Psoas muscle (tissue), 8 donors: ENCODE measurements at places on chromosomes 3 and 15. TPM values are rescaled to one million over a fixed set of nuclear protein-coding genes. Genes with fewer than 3 reads are reported as not detected.

Gene LRRC3B
- 1.1 TPM for total RNA-seq

Gene KLF15
- 28.1 TPM for total RNA-seq

Gene CCDC80
- 53.5 TPM for total RNA-seq

Gene LNP1
- 3.2 TPM for total RNA-seq

Gene PODXL2
- total RNA-seq: 2.6 TPM

Gene ZNF501
- 3.4 TPM for total RNA-seq

DNA sequence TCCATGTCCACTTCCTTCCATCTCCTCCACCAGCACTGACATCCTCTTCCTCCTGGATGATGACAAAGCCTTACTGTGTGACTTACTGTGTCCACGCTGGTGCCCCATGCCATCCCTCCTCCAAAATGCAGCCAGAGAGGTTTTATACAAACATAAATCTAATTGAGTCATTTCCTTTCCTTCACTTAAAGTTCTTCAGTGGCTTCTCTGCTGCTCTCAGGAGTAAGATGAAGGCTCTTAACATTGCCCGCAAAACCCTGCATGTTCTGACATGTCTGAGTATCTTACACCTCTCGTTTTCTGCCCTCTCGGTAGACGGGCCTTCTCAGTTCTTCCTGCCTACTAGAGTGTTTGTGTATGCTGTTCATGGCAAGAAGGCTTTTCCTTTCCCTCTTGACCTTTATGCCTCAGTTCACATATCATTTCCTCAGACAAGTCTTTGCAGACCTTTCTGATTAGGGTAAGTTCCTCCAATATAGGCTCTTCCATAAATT lies 175.5 kb downstream of the CFAP20DC start:
- H3K4me3 ChIP-seq: no peak overlapping the region
- DNase-seq: no peak
- no peak overlapping the region for H3K27ac ChIP-seq
- no peaks in the 10 kb centered on the region for H3K27me3 ChIP-seq
- no peaks in the 10 kb centered on the region for H3K4me1 ChIP-seq

DNA sequence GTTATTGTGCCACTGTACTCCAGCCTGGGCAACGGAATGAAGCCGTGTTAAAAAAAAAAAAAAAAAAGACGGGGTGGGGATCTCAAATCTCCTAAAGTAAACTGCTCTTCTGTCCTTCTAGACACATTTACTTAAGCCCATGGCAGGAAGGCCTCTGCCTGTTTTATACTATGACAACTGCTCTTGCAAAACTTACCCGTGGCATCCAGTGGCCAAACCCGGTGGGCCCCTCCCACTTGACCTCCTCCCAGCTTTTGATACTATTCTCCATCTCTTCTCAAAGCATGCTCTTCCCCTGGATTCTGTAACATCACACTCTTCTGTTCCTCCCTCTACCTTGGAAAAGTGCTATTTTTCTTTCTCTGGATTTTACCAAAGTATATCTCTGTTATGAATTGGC lies 112.2 kb downstream of the RFTN1 start:
- H3K27me3 ChIP-seq: no peaks in the 10 kb centered on the region
- H3K4me3 ChIP-seq: no peak overlapping the region
- peaks cover 38% of the 10 kb centered on the region for H3K4me1 ChIP-seq
- no peak for DNase-seq
- H3K27ac ChIP-seq: peak overlapping the region; percentile 39

- DNase-seq: no peak
- no peaks in the 10 kb centered on the region for H3K27me3 ChIP-seq
Measured at GRCh38 chr3:143552851-143553250, 295.4 kb downstream of the SLC9A9 start.

DNA sequence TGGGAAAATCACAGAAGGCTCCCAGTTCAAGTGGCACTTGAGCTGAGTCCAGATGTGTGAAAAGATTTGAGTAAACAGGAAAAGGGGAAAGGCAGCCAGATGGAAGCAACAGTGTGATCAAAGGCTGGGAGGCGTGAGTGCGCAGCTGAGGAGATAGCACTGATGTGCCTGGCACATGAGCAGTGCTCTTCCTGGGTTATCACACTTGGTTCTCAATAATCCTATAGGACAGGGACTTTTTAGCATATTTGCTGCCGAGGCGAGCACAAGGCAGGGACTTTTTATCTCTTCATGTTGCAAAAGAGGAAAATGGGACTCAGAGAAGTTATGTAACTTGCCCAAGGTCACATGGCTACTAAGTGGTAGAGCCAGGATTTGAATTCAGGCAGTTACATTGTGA lies 39.6 kb downstream of the CORO2B start:
- DNase-seq: no peak
- H3K27me3 ChIP-seq: no peaks in the 10 kb centered on the region
- H3K4me3 ChIP-seq: no peak overlapping the region
- H3K36me3 ChIP-seq: no peaks in the 10 kb centered on the region
- peaks cover 7% of the 10 kb centered on the region for H3K4me1 ChIP-seq

GRCh38 chr3:100060685-100061484 lies 53.4 kb downstream of the FILIP1L start:
- peak overlapping the region; percentile 60 for H3K27ac ChIP-seq
- H3K4me3 ChIP-seq: no peak overlapping the region

DNA sequence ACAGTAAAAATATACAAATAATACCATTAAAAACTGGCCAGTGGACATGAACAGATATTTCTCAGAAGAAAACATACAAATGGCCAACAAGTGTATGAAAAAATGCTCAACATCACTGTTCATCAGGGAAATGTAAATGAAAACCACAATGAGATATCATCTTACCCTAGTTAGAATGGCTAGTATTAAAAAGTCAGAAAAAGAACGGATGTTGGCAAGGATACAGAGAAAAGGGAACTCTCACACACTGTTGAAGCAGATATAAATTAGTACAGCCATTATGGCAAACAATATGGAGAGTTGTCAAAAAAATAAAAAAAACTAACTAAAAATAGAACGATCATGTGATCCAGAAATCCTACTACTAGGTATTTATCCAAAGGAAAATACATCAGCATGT lies 222.7 kb upstream of the NAALADL2 start:
- H3K4me1 ChIP-seq: no peaks in the 10 kb centered on the region
- no peaks in the 10 kb centered on the region for H3K36me3 ChIP-seq
- H3K27me3 ChIP-seq: no peaks in the 10 kb centered on the region
- no peak overlapping the region for H3K27ac ChIP-seq

- no peak overlapping the region for H3K27ac ChIP-seq
- H3K4me1 ChIP-seq: no peaks in the 10 kb centered on the region
- H3K36me3 ChIP-seq: no peaks in the 10 kb centered on the region
- no peaks in the 10 kb centered on the region for H3K27me3 ChIP-seq
- H3K4me3 ChIP-seq: no peak overlapping the region
- no peak for DNase-seq
Measured at GRCh38 chr3:55166576-55167555, 239.0 kb upstream of the LRTM1 start.

GRCh38 chr3:54917862-54918261 lies 10.0 kb downstream of the LRTM1 start:
- no peaks in the 10 kb centered on the region for H3K27me3 ChIP-seq
- H3K36me3 ChIP-seq: no peaks in the 10 kb centered on the region
- no peak for DNase-seq
- no peaks in the 10 kb centered on the region for H3K4me1 ChIP-seq

- H3K4me3 ChIP-seq: no peak overlapping the region
- H3K36me3 ChIP-seq: no peaks in the 10 kb centered on the region
- no peak for DNase-seq
- H3K4me1 ChIP-seq: no peaks in the 10 kb centered on the region
- H3K27ac ChIP-seq: no peak overlapping the region
Measured at GRCh38 chr3:98630416-98630815, 37.0 kb upstream of the CPOX start.

DNA sequence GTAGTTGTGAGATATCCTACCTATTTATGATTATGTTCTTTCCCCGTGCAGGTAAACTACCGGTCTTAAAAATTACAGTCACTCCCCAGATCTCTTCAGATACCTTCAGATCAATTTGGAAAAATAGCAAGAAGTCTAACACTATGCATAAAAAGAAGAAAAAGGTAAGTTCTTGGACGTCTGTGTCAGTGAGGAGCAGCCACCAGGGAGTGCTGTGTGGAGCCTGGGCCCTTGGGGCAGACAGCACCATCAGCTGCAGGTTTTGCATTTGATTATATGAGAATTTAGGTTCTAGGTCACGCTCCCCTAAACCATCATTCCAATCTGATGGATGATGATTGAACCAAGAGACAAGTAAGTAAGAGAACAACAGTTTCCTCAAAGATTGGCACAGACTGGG lies 8.9 kb upstream of the RNF7 start:
- H3K27me3 ChIP-seq: no peaks in the 10 kb centered on the region
- no peak overlapping the region for H3K27ac ChIP-seq
- H3K4me3 ChIP-seq: no peak overlapping the region
- no peaks in the 10 kb centered on the region for H3K36me3 ChIP-seq

DNA sequence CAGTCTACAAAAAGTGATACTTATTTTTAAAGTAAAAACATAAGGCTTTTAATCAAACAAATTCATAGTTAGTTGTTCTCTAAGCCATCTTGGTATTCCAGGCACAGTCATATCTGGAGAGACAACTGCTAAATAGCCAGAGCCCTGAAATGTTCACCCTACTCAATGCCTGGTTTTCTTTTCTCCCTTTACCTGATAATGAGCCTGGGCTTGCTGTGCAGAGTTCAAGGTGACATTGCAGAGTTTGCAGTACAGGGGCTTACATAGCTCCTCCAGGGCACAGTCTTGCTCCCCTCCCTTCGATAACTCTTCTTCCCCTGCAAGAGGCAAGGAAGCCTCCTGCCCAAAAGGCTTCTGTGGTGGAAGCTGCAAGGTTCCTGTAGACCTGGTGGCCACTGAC lies 4.3 kb downstream of the ZMAT3 start:
- no peaks in the 10 kb centered on the region for H3K36me3 ChIP-seq
- peaks cover 8% of the 10 kb centered on the region for H3K4me1 ChIP-seq
- no peak overlapping the region for H3K27ac ChIP-seq
- H3K27me3 ChIP-seq: no peaks in the 10 kb centered on the region

GRCh38 chr3:171876680-171877147 lies 33.6 kb downstream of the TMEM212 start:
- DNase-seq: no peak
- no peak overlapping the region for H3K4me3 ChIP-seq
- no peak overlapping the region for H3K27ac ChIP-seq

DNA sequence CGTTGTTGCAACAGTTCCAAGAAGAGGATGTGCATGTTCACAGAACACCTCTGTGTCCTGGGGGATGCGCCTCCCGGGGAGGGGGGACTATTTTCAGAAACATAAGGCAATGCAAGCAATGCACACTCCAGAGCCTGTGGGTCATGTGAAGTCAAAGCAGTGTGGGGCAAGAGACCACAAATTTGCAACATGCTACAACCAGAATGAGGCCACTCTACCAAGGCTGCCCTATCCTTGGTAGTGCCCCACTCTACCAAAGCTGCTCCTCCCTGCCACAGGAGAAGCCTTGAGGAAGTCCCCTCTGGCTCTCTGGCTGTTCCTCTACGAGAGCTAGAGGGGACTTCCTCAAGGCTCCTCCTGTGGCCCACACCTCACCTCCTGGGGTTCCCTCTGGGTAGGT lies 8.4 kb upstream of the NR2C2 start:
- H3K4me1 ChIP-seq: no peaks in the 10 kb centered on the region
- H3K36me3 ChIP-seq: peaks cover 11% of the 10 kb centered on the region
- no peak overlapping the region for H3K27ac ChIP-seq
- DNase-seq: no peak
- H3K27me3 ChIP-seq: no peaks in the 10 kb centered on the region

- no peaks in the 10 kb centered on the region for H3K27me3 ChIP-seq
Measured at GRCh38 chr15:69668963-69669362, 216.3 kb downstream of the RPLP1 start.

DNA sequence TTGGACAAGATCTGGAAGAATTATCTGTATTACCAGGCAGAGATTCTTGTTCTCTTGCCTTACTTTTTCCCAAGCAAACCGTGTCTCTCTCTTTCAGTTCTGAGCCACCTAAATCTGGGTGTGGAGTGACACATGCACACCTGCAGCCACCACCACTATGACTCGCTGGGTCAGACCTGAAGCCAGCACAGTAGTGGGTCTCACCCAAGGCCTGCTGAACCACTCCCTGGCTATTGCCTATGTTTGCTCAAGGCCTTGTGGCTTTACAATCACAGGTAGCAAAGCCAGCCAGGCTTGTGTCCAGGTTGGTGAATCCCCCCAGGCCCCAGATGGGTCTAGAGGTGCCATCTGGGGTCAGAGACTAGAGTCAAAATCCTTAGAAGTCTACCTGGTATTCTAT lies 28.7 kb upstream of the COPB2 start:
- DNase-seq: no peak
- no peaks in the 10 kb centered on the region for H3K27me3 ChIP-seq
- no peak overlapping the region for H3K27ac ChIP-seq
- peaks cover 10% of the 10 kb centered on the region for H3K4me1 ChIP-seq

- no peaks in the 10 kb centered on the region for H3K4me1 ChIP-seq
- no peaks in the 10 kb centered on the region for H3K36me3 ChIP-seq
- H3K4me3 ChIP-seq: no peak overlapping the region
Measured at GRCh38 chr3:140843656-140844055, 98.0 kb upstream of the SLC25A36 start.

DNA sequence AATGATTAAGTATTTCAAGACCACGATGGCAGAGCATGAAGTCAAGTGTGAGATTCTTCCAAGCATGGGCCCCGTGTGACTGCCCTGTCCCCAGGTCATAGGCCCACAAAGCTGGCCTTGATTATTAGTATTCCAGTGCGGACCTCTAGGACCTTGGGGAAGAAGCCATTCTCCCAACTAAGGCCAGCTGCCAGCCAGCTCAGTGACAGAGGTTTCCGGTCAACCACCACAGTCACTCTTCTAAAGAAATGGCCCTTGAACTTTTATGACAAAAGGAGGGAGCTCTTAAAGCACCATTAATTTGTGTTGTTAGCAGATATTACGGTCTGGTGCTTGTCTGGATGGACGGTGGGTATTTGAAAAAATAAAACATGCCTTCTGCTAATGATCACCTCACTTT lies 28.0 kb downstream of the FAM3D start:
- no peak for DNase-seq
- no peaks in the 10 kb centered on the region for H3K27me3 ChIP-seq
- H3K4me3 ChIP-seq: no peak overlapping the region
- H3K4me1 ChIP-seq: no peaks in the 10 kb centered on the region
- no peaks in the 10 kb centered on the region for H3K36me3 ChIP-seq

DNA sequence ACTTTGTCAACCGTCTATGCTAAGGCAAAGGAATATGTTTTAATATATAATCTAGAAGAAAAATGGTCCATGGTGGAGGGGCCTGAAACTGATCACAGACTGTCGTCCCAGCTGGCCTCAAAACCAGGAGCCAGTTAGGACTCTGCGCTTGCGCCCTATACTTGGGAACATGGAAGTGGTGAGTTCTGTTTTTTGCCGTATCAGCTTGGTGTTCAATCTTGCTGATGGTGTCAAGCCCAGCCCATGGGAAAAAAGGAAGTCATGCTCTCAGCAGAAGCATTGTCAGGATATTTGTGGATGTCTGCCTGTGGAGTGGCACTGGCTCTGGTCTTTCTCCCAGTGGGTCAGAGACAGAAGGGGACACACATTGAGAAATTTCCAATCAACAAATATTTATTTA lies 342.0 kb upstream of the CTDSPL start:
- H3K4me1 ChIP-seq: no peaks in the 10 kb centered on the region
- no peak for DNase-seq
- H3K36me3 ChIP-seq: peaks cover 9% of the 10 kb centered on the region
- no peaks in the 10 kb centered on the region for H3K27me3 ChIP-seq
- H3K4me3 ChIP-seq: no peak overlapping the region
